A549 treated with CORT108297 at 1 μM for 4 hours (cell line): ENCODE measurements at places on chromosomes 11 and 22. TPM values are rescaled to one million over a fixed set of nuclear protein-coding genes. Genes with fewer than 3 reads are reported as not detected.

CCDC87 gene
- total RNA-seq: 0.54 to 0.72 TPM (median 0.57 TPM) in 5 replicates

HORMAD2 gene
- not detected in 5 replicates for total RNA-seq

GRM5 gene
- 0.01 TPM in 2 of 5 replicates, not detected in the others for total RNA-seq

TUB gene
- 5.4 to 8.4 TPM (median 7.6 TPM) in 5 replicates for total RNA-seq

LRRC4C gene
- not detected in 5 replicates for total RNA-seq
